ENCODE measurements at places on chromosomes 11 and 22.

GRCh38 chr22:32721328-32722180 lies 80.0 kb upstream of the TIMP3 start:
- DNase-seq = no peak

DNA sequence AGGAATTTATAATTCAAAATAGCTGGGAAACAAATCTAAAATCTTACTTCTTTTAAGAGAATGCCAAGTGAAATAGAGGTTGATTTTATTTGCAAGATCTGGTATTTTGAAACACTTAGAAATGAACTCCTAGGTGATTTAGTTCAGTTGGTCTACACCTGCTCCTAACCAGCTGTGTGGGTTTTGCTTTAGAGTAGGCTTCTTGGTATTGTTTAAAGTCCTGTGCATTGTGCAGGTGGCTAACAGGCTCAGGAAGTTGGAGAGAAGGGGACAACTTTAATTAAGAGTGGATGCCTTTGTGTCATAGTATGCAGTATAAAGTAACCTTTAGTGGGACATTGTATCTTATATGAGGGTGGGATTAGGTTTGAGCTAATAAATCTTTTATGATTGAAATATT lies 4.1 kb upstream of the RAG2 start:
- DNase-seq = no peak

DNA sequence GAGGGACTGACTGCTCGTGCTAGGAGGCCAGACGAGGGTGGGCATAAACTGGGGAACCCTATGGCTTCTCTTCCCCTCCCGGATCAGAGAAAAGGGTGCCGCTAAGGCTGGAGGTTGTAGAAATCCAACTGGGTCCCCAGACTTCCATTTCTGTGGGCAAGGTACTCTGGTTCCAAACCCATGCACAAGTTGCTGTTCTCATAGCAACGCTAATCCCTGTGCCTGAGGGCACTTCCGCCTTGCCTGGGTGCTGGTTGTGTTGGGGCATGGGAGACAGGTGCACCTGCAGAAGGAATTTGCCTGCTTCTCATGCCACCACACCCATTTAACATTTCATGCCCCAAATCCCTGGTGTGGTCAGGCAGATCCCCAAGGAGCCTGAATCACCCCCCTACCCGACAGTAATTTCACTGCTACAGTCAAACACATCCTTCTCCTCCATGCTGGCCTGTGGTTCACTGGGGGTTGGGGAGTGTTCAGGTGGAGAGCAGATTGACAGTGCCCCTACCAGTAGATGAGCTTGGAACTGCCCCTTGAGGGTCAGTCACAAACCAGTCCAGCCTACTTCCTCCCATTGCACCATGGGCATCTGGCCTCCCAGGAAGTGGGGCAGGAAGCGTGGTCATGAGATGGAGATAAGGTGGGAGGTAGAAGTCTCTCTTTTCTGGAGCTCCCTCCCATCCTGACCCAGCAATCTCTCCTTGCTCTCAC lies 1.2 kb downstream of the C2CD2L start:
- peak; percentile 76 for DNase-seq

DNA sequence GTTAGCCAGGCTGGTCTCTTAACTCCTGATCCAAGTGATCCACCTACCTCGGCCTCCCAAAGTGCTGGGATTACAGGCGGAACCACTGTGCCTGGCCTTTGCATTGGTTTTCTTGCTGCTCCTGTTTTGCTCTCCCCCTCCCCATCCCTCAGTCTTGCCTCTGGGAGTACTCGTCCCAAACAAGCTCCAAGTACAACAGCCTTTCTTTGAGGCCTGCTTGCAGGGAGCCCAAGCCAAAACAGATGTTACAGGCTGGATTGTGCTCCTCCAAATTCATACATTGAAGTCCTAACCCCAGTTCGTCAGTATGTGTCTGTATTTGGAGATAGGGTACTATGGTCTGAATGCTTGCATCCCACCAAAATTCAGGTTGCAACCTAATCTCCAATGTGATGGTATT lies 8.6 kb downstream of the IGLL1 start:
- peak; percentile 14 for DNase-seq

DNA sequence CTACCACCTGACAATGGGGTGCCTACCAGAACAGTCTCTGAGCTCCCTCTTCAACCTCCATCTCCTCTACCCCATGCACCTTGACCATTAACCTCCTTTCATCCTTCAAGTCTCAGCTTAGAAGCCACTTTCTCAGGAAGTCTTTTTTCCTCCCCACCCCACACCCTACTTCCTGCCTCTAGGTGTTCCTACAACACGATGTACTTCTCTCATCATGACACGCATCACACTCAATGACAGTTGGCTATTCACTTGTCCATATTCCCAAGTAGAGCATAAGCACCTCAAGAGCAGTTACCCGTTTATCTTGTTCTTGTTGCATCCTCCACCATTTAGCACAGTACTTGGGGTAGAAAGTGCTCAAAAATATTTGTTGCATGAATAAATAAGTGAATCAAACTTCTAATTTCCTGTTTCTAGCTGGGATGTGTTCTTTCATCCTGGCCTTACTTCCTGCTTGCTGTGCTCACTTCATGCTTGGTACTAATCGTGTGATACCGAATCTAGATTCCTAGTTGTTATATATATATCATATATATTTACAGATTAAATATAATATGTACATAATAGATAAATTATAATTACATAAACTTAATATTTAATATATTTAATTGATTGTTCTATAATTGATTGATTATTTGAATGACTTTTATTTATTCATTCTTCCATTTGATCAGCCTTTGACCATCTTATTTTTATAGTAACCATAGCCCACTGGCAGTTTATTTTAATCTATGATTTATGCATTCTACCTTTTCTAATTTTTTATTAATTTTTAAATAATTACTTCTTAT lies 177.5 kb upstream of the TMEM45B start:
- DNase-seq = no peak

GRCh38 chr22:43890901-43891331 lies 897 bp downstream of the PNPLA5 start:
- no peak for DNase-seq

GRCh38 chr11:64788321-64789215 lies 10.2 kb upstream of the SF1 start:
- no peak for DNase-seq

GRCh38 chr22:44206330-44206645 lies 25.6 kb downstream of the PARVG start:
- peak; percentile 50 for DNase-seq

- no peak for DNase-seq
These were observed 687 bp upstream of the ARSA start for GRCh38 chr22:50628543-50629134.
